ENCODE measurements at places on chromosomes 2 and 18. TPM values are rescaled to one million over a fixed set of nuclear protein-coding genes. Genes with fewer than 3 reads are reported as not detected.

The MGAT4A gene
- polyA plus RNA-seq: 4.6 TPM

The NAT8 gene
- not detected for polyA plus RNA-seq

The ACSL3 gene
- 20.3 TPM for polyA plus RNA-seq

GRCh38 chr18:79948719-79949411 lies 2.6 kb downstream of the SLC66A2 start:
- no peak for DNase-seq

DNA sequence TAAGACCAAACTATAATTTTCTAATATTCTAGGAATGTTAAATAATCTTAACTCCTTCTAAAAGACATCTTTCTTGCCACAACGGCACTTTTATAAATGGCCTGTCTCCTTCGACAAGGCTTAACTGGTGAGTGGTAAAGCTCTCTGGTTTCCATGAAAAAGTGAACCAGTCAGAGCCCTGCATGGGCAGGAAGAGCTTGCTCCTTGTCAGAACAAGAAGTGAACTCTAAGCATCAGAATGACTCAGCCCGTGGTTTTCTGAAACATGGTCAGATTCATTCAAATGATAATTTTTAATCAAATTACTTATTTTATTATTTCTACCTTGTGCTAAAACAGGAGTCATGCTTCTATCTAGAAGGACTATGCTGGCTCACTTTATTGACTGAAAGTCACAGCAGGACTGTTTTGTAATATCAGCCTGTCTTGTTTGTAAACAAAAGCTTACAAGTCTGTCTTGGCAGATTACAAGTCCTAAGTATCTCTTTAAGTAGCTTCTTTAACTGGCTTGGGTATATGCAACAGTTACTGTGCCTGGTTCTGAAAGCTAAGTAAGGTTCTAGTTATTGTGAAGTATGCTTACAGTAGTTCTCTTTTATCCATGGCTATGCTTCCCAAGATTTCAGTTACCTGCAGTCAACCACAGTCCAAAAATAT lies 245.4 kb downstream of the NAPG start:
- DNase-seq: no peak

DNA sequence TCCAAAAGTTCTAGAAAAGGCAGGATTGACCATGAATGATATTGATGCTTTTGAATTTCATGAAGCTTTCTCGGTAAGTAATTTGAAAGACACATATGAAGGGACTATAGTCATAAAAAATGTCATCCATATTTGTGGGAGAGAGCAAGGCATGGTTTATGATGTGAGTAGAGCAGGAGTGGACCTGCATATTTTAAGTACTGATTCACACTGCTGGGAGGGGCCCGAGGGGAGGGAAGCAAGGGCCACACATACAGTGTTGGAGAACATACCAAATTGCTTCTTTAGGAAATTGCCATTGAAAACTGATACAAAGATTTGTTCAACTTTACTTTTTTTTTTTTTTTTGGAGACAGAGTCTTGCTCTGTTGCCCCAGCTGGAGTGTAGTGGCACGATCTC lies 39.4 kb downstream of the HADHB start:
- no peak for DNase-seq

DNA sequence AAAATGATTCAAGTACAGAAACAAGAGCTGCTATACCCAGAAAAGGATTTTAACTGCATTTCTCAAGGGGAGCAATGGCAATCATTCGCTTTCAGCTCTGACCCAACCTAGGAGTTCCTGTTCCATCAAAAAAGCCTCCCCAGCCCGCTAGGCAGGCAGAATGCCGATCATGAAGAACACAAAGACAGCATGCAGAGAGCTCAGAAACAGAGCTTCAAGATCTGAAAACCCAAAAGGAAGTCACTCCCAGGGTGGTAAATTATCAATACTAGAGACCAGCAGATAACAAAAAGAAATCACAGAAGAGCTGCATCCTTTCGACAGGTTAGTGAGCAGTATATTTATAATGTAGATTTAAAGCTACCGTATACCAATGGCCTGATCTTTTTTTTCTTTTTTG lies 84.8 kb upstream of the CRIM1 start:
- DNase-seq: no peak

GRCh38 chr2:10668402-10669012 lies 21.3 kb downstream of the NOL10 start:
- DNase-seq: peak; percentile 25

- DNase-seq: no peak
Measured at GRCh38 chr2:102773149-102773705, 11.4 kb downstream of the TMEM182 start.

DNA sequence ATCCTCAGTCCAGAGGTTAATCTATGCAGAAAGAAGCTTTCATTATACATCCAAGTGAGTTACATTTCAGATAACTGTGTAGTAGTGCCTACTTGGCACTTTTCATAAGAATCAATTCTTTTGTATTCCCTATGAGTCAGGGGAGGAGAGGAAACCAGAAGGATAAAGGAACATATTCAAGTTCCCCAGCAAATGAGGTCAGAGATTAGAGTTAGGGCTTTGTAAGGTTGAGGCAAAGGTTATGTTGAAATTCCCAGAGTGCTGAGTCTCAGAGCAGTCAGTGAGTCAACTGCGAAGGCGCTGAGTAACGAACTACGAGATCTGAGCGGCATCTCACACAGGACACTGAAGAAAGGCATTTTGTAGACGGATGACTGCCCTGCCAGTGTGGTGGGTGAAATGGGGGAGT lies 25.1 kb upstream of the ME2 start:
- no peak for DNase-seq

Measured in heart right ventricle (tissue), 16 donors.